ENCODE measurements at places on chromosomes 2 and 18.

DNA sequence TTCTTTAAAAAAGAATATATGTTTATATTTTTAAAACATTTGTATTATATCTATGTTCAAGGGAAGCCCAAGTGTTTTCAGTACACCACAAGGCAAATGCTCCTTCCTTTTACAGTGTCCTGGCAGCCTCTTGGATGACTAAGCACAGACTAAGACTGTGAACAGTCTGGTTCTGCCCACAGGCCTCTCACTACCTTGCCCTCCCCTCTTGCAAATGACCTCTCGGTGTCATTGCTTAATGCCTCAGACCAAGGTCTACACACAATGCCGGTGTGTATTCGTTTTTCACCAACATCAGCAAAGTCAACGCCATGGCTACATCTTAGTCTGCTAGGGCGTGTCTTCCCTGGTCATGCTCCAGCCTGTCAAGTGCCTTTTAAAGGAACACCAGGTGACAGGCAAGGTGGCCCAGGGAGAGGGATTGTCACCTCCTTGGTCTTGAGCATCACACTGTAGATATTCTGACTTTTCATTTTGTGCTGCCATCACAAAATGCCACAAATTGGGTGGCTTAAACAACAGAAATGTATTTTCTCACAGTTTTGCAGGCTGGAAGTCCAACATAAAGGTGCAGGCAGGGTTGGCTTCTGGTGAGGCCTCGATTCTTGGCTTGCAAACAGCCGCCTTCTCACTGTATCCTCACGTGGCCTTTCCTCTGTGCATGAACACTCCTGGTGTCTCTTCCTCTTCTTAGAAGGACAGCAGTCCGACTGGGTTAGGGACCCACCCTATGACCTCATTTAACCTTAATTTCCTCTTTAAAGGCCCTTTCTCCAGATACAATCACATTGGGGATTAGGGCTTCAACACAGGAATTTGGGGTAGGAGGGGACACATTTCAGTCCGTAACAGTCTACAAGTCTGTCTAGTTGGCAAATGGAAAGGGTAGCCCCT lies 266.5 kb downstream of the KLHL29 start:
- no peak for DNase-seq

- DNase-seq = no peak
Observed at GRCh38 chr2:150036622-150037021, 449.0 kb upstream of the MMADHC start.

GRCh38 chr2:160457588-160457987 lies 36.0 kb downstream of the RBMS1 start:
- DNase-seq = no peak

DNA sequence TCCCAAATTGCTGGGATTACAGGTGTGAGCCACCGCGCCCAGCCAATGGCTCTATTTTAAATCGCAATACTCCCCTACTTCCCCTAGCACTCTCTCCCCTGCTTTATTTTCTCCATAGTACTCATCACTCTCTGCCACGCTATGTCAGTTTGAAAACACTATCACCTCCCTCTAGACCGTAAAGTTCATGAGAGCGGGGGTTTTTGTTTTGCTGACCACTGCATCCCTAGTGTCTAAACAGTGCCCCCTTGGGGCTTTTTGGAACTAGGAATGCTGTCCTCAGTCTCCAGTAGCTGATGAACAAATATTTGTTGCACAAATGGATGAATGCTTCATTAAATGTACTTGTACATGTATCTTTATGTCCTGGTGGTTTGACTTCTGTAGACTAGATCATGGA lies 44.1 kb downstream of the ATOH8 start:
- peak; percentile 28 for DNase-seq

- DNase-seq = no peak
Observed at GRCh38 chr18:71831039-71831438, 713.1 kb downstream of the CBLN2 start.

- DNase-seq = no peak
Observed at GRCh38 chr18:76691800-76692199, 130.6 kb upstream of the ZNF236 start.

DNA sequence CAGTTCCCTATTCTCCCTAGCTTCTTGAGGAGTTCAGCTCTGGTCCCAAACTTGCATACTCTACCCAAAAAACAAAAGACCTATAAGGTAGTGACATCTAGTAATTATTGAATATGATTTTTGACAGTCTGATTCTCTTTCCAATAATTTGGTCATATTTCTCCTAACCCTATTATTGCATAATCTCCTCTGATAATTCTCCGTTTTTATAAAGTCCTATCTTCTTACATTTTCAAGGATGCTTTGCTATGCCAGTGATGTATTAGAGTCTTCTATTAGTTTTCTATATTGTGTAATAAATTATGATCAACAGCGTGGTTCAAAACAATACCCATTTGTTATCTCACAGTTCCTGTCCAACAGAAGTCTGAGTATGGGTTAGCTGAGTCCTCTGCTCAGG lies 426.3 kb downstream of the BCL11A start:
- DNase-seq = no peak

- DNase-seq = no peak
Observed at GRCh38 chr18:9048236-9048635, 54.3 kb upstream of the NDUFV2 start.

DNA sequence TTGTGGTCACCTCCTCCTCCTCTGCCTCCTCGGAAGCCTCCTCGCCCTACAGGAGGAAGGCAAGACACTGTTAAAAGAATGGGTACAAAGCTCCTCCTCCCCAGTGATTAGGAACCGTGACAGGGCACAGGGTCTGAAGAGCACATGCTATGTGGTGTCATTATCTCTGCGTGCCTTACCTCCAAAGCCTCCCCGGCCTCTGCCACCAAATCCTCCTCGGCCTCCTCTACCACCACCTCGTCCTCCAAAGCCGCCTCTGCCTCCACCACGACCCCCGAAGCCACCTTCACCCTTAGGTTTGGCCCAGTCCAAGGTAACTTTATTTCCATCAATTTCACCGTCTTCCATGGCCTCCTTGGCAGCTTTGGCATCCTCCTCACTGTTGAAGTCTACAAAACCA lies 9.1 kb downstream of the NCL start:
- DNase-seq = no peak

GRCh38 chr2:118477111-118477862 lies 370.2 kb downstream of the EN1 start:
- DNase-seq = no peak

DNA sequence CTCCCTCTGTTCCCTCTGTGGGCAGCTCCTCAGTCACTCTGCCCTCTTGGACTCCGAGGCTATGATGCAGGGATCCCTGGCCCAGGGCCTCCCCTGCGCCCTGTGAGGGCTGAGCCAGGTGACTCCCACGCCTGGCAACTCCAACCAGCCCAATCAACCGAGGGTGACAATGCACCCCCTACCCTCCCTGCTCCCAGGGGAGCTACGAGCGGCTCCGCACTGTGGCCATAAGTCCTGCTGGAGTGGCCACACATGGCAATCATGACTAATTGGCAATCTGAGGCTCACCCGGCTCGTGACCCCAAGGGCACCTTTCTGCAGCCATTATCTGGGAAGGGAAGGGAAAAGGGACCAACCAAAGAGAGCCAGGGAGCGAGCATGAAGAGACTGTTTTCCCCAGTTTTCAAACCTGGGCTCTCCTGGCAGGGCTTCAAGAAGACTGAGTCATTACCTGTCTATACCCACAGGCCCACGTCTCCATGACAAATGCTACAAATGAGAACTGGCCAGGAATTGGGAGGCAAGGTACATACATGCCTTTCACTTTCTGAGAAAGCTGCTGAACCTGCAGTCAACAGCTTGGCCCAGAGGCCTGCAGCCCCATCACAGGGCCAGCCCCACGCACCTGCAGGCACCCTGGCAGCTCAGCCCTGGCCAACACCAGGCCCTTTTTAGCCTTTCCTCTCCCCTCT lies 45.1 kb downstream of the RPL31 start:
- DNase-seq = no peak
